ENCODE measurements at places on chromosomes 3 and 15.

DNA sequence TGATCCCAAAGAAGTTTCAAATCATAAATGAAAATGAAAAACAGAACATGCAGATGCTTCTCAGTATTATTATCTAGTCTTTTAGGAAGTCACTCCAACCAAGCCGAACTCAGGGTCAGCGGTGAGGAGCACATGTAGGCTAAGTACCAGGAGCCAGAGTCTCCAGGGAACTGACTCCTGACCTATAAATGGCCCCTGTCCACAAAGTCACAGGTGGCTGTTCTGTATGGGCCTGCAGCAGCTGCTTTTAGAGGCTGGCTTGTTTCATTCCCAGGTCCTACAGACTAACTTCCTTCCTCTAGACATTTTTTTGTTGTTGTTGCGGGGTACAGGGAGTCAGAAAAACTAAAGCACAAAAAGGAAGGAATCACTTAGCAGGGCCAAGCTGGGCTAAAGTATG, 54.6 kb downstream of the DAPK2 start:
- DNase-seq, result no peak

- DNase-seq, result no peak
These were observed 45.2 kb downstream of the GRIP2 start for GRCh38 chr3:14494973-14495300.

- peak; percentile 69 for DNase-seq
These were observed 51.7 kb downstream of the SCN11A start for GRCh38 chr3:39000008-39000450.

GRCh38 chr3:19273091-19273490, 124.8 kb downstream of the KCNH8 start:
- no peak for DNase-seq

- DNase-seq, result peak; percentile 28
These were observed 588 bp upstream of the VIPR1 start for GRCh38 chr3:42501681-42502428.

GRCh38 chr15:42590619-42591237, 15.3 kb downstream of the STARD9 start:
- DNase-seq, result no peak

DNA sequence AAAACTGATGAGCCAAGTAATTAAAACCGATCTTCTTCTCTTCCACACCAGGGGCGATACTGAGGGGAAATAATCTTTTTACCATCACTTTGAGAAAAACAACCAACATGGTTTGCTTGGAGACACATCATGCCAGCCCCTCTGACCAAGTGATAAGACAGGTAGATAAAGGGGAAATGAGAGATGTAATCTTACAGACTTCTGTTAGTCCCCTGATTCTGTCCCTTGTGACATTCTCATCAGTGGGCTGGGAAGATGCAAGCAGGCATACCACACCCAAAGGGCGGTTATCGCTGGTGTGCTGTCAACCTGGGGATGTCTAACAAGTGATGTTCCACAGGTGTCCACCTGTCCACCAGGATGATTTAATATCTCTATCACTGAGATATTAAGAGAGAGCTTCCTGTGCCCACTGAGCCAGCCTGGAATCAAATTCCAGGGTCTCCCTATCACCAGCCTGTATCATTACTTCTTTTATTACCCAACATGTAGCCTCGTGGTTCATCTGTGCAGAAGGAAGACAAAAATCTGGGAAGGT, 315.0 kb downstream of the FOXP1 start:
- no peak for DNase-seq

DNA sequence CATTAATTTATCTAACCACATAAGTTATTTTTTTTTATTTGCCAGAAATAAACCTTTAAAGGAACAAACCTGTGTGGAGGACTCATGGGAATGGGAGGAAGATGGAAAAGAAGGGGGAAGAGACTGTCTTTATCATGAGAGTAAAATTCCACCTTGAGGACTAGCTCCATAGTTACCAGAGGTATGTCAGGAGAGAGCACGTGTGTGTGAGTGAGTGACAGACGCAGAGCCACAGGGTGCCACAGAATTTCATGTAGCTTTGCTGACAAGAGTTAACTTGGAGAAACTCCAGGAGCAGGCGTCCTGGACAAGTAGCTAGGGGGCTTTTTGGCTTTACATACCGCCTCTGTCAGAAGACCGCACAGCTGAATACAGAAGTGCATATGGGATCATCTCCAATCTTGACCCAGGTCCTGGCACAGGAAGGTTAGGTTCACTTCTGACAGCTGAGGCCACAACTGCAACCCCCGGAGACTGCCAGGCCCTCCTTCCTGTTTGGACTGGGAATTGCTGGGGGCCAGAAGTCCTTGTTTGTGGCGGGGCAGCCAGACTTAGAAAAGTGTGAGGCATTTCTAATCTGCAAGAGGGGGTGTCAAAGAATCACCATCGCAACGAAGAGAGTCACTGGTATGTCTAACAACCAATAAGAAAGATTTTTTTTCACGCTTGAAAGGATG, 197.8 kb upstream of the TPM1 start:
- no peak for DNase-seq

GRCh38 chr3:10055097-10055496, 28.9 kb downstream of the FANCD2 start:
- DNase-seq, result no peak

DNA sequence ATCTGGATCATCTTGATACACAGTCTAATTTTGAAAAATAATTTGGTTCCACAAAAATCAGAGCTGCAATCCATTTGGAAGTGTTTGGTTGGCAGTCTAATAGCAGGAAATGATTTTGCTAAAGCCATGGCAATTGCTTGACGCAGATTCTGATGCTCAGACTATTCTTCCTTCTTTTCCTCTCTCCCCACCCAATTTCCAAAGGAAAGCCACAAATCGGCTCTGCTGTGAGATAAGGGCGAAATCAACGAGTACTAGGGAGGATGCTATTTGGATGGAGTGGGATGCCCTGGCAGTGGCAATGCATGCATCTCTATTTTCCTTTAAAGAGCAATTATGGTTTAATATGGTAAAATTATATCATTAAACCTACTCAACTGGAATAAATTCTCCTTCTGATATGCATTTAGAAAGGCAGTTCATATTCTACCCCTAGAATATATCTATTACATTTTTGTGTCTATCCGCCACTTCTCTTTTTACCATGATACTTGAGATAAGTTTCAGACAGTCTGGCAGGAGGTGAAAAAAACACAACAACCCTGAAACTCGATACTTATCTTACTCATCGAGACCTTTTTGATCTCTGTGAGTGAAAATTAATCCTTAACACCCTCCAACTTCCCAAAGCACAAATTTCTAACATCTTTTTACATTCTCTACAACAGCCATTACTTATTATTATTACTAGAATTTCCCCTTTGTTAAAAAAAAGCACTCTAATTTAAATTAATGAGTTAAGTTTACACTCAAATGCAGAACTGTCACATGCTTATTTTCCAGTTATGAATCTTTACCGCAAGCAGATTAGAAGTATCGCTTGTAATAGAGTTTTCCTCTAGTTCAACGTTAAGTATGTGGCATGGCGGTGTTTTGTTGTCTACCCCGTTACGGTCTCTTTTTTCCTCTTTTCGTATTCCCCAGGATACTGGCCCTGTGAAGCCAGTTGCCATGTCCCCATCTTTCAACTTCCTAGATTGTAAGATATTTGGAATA, 433.3 kb downstream of the FOXP1 start:
- DNase-seq, result peak; percentile 49

GRCh38 chr15:42604894-42605744, 29.7 kb downstream of the STARD9 start:
- DNase-seq, result no peak
